A673 (cell line): ENCODE measurements at places on chromosomes 13 and 19. TPM values are rescaled to one million over a fixed set of nuclear protein-coding genes. Genes with fewer than 3 reads are reported as not detected.

DNA sequence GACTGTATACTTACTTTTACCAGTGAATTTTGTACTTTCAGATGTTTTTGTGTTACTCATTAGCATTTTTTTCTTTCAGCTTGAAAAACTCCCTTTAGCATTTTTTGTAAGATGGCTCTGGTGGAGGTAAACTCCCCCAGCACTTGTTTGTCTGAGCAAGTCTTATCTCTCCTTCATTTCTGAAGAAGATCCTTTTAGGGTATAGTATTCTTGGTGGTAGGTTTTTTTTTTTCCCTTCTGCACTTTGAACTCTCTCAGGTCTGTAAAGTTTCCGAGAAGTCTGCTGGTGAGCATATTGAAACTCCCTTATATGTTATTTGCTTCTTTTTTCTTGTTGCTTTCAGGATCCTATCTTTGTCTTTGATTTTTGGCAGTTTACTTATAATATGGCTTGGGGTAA, 35.1 kb downstream of the IGFL3 start:
- DNase-seq = no peak

- peak; percentile 33 for DNase-seq
These were observed 90.1 kb downstream of the ERCC5 start for GRCh38 chr13:102935896-102936321.

- peak; percentile 75 for DNase-seq
These were observed 5.5 kb upstream of the AKAP11 start for GRCh38 chr13:42266473-42266872.

GRCh38 chr19:18393836-18394235, 3.6 kb downstream of the LRRC25 start:
- no peak for DNase-seq

- DNase-seq = no peak
These were observed 4.0 kb downstream of the NOP53 start for GRCh38 chr19:47749326-47749725.

DNA sequence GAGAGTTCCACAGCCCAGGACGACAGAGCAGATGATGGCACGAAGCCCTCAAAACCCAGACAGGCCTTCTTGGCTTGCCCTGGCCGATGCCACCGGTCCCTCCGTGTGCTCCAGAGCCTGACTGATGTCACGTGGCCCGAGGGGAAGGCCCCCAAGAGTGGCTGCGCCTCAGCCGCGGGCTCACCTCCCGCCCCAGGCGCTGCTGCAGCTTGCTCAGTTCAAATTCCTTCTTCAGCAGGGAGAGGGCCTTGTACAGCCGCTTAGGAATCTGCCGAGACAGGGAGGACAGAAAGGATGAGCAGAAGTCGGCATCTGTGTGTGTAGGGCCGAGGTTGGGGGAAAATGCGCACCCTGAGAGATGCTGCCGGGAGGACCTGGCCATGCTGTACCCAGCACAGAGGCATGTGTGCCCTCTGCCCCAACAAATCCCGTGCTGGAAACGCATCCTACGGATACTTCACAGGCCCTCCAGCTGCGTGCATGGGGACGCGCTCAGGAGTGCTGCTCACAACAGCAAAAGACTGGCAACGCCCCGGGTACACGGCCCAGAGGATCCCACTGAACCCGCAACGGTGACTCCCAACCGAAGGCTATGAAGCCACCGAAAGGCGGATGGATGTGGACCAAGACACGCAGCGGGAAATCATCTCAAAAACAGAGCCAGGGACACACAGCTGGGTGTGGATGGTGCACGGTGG, 12.9 kb downstream of the LONP1 start:
- no peak for DNase-seq

Gene GRIN2D
- total RNA-seq = 10.4 and 11.4 TPM in 2 replicates

DNA sequence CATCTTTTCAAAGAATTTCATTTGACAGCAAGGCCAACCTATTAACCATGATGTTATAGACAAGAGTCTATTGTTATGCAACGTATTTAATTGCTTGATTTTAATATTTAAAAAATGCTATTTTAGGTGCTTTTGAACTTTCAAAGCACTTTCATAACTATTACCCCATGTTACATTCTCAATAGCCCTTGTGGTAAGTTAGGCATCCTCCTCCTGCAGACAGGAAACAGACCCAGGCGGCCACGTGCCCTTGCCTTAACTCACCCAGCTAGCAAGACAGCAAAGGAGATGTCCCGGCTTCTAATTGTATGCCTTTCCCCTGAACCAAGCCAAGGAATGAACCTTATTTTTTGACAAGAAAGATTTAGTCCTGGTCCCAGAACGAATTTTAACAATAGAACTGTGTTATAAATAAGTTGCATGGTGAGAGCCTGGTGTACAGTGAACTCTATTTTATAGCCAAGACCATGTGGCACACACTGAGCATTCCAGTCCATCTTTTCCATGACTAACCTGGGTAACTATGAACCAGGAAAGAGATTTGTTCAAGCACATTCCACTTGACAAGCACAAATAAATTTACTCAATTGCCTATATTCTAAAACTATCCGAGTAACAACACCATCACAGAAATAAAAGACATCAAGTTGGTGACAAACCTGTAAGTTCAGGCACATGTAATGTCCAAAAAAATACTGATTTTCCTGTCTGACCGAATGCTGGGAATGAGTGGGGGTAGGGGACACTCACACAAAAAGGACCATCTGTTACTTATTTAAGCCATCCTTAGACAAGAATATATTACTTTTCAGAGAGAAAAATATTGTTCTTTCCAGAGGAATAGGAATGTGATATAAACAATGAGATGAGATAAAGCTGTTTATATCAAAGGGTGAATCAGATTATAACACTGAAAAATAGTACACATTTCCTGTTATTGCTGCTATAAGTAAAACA, 163.0 kb downstream of the EFNB2 start:
- no peak for DNase-seq

DNA sequence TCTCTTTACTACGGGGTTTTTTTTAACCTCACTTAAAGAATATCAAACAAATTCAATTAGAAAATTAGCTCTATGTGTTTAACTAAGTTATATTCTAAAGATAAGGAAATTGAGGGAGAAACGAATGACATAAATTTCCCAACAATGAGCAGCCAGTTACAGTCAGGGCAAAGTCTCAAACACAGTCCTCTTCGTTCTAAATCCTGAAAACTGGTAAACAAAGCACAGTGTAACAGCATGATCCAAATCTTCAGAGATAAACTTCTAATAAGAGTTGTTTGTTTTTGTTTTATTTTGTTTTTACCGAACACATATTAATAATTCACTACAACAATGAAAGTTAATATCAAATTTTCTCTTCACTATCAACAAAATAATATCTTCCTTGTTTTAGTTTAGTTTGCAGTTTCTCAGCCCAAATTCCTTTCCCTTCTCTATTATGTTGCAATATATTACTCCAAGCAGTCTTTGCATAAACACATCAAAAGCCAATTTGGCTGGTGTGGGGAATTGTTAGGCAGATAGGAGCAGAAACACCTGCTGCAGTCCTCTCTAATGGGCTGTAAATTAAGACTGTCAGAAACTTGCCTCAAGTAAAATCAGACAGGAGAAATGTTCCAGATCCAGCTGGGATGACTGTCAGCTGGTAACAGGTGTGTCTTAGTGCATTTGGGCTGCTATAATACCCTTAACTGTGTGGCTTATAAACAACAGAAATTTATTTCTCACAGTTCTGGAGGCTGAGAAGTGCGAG, 106.5 kb upstream of the SGCG start:
- DNase-seq = no peak

GRCh38 chr13:48220592-48220980, 12.4 kb upstream of the ITM2B start:
- no peak for DNase-seq

Gene YJEFN3
- total RNA-seq = 8.6 TPM in 2 replicates

- no peak for DNase-seq
These were observed 156.2 kb downstream of the SIPA1L3 start for GRCh38 chr19:38062959-38063761.

DNA sequence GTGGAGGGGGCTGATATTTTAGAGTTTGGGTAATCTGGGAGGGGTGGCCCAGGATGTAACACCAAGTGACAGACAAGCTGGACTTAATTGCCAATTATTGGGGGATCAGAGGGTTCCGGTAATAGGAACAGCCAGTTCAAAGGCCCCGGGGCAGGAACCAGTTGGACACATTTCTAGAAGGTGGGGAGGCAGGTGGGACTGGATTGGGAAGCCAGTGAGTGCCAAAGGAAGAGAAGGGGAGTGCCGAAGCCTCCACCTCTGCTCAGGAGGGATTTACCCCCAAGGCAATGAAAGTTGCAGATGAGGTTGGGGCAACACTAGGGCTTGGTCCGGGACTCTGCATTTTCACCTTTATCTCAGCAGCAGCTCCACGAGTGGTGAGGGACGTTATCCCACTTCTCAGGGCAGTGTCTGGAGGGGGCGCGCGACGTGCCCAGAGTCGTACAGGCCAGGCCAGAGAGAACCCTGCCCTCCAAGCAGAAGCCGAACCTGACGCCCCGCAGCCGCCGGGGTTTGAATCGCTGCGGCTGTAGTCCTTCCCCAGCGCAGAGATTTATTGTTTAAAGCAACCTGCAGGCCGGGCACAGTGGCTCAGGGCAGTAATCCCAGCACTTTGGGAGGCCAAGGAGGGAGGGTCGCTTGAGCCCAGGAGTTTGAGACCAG, 5.7 kb upstream of the JUND start:
- DNase-seq = no peak

Gene CYP4F2
- total RNA-seq = not detected in 2 replicates

Gene DEDD2
- 32.1 and 35.2 TPM in 2 replicates for total RNA-seq

DNA sequence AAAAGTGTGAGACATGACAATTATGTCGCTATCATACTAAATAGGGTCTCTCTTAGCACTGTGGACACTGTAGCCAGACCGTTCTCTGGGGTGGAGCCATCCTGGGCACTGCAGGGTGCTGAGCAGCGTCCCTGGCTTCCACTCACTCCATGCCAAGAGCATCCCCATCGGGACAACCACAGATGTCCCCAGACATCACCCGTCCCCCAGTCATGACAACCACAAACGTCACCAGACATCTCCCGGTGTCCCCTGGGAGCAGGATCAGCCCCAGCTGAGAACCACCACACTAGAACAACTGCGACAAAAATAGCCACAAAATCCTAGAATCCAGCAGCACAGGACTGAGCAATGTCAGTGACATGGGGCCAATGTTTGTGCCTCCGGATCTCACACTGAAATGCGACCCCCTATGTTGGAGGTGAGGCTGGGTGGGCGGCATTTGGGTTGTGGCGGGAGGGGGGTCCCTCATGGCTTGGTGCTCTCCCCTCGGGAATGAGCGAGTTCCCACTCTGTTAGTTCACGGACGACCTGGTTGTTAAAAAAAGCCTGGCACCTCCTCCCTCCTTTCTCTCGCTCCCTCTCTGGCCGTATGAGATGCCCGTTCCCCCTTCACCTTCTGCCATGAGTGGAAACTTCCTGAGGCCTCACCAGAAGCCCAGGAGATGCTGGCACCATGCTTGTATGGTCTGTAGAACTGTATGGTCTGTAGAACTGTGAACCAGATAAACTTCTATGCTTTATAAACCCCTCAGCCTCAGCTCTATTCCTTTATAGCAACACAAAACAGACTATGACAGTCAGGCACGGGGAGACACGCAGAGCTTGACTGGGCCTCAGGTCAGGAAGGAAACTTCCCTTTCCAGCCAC, 93.9 kb downstream of the GADD45B start:
- no peak for DNase-seq

DNA sequence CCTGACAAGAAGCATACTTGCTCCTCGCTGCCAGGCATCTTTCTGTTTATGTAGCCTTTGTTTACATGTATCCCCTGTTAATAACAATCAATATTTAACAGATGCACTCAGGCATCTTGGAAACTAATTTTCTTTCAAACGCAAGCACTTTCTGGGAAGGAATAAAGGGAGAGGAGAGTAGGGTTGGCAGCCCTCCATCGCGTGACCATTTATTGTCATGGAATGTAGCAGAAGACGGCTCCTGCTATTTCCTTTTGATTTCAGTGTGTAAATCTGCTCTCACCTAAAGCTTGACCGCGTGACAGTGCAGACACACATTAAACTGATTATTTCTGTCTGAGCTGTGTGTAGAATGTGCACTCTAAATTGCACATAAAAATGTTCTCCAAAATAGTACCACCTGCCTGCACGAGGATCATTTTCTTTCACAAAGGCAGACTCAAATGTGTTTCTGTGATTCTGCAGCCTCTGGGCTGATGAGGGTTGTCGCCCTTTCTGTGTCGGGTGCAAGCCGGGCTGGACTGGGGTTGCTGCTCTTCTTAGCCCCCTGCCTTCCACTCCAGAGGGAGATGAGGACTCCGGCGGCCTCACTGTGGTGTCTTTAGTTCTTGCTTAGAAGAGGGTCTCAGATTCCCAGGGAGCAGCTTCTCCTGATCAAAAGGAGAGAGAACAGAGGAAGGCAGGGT, 223.5 kb upstream of the MAB21L1 start:
- no peak for DNase-seq

DNA sequence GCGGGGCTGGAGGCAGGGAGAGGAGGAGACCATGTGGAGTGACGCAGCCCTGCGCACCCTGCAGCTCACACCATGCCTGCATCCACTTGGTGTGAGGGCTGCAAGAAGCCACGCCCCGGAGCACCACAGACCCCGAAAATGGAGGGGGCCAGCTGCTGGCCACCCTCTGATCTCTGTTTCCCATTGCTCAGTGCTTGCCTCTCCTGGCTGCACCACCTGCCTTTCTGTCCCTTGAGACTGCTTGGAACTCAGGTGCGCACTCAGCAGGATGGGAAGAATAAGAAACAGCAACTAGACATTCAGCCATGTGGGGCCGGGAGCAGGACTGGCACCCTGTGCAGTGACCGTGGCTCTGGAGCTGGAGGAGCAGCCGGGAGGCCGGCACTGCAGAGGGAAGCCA, 64.0 kb downstream of the ANKRD10 start:
- no peak for DNase-seq

- peak; percentile 17 for DNase-seq
These were observed 1246.5 kb downstream of the UQCRFS1 start for GRCh38 chr19:27966390-27966816.

- DNase-seq = no peak
These were observed 1551.1 kb downstream of the EFNB2 start for GRCh38 chr13:104984296-104984818.

GRCh38 chr19:35034005-35034502, 3.8 kb downstream of the SCN1B start:
- no peak for DNase-seq

GRCh38 chr19:13010038-13010991, 15.0 kb downstream of the NFIX start:
- no peak for DNase-seq

Gene FXYD7
- total RNA-seq = 0.56 and 0.85 TPM in 2 replicates

Gene SPACA4
- total RNA-seq = not detected in 2 replicates

GRCh38 chr19:17487284-17488121, 17.2 kb downstream of the SLC27A1 start:
- DNase-seq = no peak

DNA sequence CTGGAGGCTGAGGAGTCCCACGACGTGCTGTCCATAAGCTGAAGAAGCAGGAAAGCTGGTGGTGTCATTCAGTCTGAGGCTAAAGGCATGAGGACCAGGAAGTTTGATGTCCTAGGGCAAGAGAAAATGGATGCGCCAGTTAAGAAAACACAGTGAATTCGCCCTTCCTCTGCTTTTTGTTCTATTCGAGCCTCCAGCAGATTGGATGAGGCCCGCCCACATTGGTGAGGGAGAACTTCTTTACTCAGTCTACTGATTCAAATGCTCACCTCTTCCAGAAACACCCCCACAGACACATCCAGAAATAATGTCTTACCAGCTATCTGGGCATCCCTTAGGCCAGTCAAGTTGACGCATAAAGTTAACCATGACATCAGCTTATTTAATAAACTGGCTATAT, 7.5 kb upstream of the TTYH1 start:
- DNase-seq = no peak
